ENCODE measurements at places on chromosomes 5 and 9. TPM values are rescaled to one million over a fixed set of nuclear protein-coding genes. Genes with fewer than 3 reads are reported as not detected.
A peak's percentile ranks its signal among the peaks of the same experiment; 100 is the strongest.

SLC34A3 gene
- 0.03 TPM for total RNA-seq

INSYN2B gene
- not detected for total RNA-seq

SH3GL2 gene
- total RNA-seq: 0.67 TPM

IFNA21 gene
- total RNA-seq: not detected

EIF4E1B gene
- total RNA-seq: 0.33 TPM

CBY3 gene
- 0.44 TPM for total RNA-seq

PCA3 gene
- not detected for total RNA-seq

OGN gene
- total RNA-seq: not detected

P4HA2 gene
- total RNA-seq: 5.4 TPM

TAF11L10 gene
- total RNA-seq: not detected

RFESD gene
- 3.3 TPM for total RNA-seq

DBN1 gene
- total RNA-seq: 216 TPM

GRCh38 chr9:106697750-106698502 is 165.0 kb upstream of the ZNF462 start:
- DNase-seq: no peak

- DNase-seq: no peak
These were observed 24.2 kb downstream of the LARS1 start for GRCh38 chr5:146158255-146158654.

GRCh38 chr9:5994493-5994892 is 20.9 kb downstream of the RANBP6 start:
- DNase-seq: no peak

DNA sequence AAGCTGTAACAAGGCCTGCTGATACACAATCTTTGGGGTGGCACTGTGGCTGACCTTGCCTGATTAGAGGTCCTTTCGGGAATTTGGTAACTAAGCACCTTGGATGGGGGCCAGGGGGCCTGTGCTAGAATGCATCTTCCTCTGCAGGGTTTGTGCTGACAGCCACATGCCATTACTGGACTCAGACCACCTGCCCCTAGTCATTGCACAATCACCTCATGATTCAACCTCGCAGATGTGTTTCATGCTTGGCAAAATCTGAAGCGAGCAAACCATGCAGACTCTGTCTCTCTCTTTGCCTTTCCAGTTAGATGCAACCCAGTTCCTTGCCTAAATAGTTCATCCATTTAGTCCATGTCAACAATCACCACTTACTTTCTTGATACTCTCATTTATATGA is 96.5 kb upstream of the ERCC6L2 start:
- no peak for DNase-seq

GRCh38 chr5:71993600-71993999 is 113.7 kb upstream of the MAP1B start:
- no peak for DNase-seq

- no peak for DNase-seq
These were observed 672.9 kb upstream of the GRAMD2B start for GRCh38 chr5:125750147-125750860.

DNA sequence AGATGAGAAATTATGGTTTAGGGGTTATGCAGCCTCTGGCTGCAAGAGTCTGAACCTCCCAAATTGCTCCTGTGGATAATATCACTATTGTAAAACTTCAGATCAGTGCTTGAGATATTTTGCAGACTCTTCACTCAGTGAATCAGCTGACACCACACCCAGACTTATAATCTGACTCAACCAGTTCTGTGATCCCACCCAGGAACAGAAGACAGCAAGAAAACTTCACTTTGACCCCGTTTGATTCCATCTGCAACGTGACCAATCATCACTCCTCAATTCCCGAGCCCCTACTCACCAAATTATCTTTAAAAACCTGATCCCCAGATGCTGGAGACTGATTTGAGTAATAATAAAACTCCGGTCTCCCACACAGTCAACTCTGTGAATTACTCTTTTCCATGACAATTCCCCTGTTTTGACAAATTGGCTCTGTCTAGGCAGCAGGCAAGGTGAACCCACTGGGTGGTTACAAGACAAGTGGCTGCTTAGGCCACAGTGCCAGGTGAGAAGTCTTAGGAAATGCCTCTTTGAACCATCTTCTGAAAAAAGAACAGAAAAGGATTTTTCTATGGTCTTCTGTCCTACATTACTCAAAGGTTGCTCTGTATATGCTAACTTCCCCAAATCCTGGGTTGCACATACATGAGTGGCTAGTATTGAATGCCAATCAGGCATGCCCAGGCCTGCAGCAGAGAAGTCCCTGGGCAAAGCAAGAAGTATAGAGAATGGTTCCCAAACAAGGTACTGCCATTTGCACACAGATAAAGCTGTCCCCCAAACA is 588.0 kb downstream of the PRELID2 start:
- DNase-seq: no peak

- DNase-seq: no peak
These were observed 18.7 kb downstream of the INIP start for GRCh38 chr9:112699230-112699629.

DNA sequence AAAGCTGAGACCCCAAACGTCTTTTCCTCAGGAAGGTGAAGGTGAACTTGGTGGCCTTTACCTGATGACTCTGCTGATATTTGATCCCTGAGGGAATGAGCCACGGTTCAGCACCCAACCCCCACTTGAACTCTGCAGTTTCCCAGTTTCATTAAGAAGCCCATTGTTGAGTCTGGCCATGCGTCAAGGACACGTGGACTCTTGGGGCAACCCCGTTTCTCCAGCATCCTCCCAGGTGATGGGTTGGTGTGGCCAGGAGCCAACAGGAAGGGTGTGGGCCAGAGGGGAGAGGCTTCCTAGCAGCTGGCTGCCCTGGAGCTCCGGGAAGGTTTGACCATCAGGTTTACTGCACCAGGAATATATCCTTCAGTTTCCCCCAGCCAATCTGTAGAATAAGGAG is 59.5 kb upstream of the GNE start:
- no peak for DNase-seq

GRCh38 chr9:126367616-126368015 is 41.0 kb downstream of the MVB12B start:
- no peak for DNase-seq

GRCh38 chr5:150163547-150164059 is 3.0 kb upstream of the CDX1 start:
- DNase-seq: peak; percentile 75

DNA sequence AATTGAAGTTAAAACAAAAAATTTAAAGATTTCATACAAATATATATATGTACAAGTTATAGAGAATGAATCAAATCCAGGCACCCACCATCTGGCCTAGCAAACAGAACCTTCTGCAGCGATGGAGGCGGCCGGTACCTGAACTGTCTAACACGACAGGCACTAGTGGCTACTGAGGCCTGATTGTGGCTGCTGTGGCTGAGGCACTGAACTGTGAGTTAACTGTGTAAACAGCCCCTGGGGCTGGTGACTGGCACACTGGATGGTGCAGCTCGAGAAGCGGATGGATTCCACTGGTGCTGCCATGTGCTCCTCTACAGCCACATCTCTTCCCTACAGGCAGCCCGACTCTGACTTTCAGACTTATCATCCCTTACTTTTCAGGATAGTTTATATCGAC is 82.4 kb downstream of the RAPGEF1 start:
- no peak for DNase-seq

- no peak for DNase-seq
These were observed 718.8 kb downstream of the TLR4 start for GRCh38 chr9:118423021-118423420.

- DNase-seq: no peak
These were observed 1403.4 kb upstream of the C9orf72 start for GRCh38 chr9:28976684-28977083.

GRCh38 chr9:113567361-113568080 is 104.0 kb downstream of the RGS3 start:
- DNase-seq: no peak

GRCh38 chr9:33697171-33697570 is 98.2 kb upstream of the PRSS3 start:
- DNase-seq: no peak

GRCh38 chr5:8184455-8185063 is 315.6 kb downstream of the MTRR start:
- DNase-seq: peak; percentile 56

DNA sequence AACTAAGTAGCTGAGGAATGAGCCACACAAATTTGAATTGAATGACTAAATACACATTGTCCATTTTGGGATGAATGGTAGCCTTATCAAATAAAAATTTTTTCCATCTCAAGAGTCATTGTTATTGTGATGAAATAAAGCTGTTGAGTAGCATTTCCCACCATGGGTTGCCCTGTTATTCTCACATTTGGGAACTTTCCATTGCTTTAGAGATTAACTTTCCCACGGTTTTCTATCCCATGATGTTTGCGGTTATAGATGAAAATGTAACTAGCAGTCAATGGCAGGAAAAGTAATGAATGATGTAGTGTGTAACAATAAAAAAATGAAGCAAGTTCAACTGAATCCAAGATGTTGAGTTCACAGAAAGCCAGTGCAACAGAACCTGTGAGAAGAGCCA is 59.9 kb upstream of the PLPP1 start:
- DNase-seq: no peak

DNA sequence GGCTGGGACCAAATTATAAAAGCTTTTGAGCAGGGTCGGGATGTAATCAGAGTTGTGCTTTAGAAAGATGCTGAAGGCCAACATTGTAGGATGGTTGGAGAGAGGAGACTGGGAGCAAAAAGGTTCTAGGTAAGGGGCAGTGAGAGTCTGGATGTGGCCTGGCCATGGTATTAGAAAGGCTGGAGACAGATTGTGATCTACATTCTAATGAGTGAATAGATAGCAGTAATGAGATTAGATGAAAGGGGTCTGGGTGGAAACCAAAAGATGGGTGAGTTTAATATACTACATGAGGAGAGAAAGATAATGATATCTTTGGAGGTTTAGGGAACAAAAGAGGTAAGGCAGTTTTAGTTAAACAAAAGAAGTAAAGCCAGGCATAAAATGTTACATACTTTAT is 88.8 kb upstream of the SH3GL2 start:
- DNase-seq: no peak

- DNase-seq: no peak
These were observed 59.1 kb upstream of the NIPAL4 start for GRCh38 chr5:157400741-157401495.

- DNase-seq: no peak
These were observed 282.4 kb upstream of the KLF9 start for GRCh38 chr9:70696694-70697335.

- no peak for DNase-seq
These were observed 221.7 kb downstream of the SMARCA2 start for GRCh38 chr9:2236850-2237249.

GRCh38 chr9:80522465-80522864 is 950.7 kb downstream of the TLE4 start:
- no peak for DNase-seq

DNA sequence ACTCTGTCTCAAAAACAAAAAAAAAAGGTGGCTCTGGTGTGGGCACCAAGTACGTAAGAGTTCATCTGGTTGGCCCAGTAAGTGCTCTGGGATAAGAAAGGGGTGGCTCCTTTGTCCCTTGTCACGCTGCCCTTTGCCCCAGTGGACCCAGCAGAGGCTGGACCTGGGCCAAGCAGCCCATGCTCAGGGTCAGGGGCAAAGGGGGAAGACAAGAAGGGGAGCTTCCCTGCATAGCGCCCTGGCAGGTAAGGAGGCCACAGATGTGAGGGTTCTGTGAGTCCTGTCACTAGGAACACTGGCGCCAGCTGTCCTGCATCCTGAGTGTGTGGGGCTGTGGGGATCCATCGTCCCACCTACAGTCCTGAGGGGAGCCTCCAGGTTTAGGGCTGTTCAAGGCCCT is 65.3 kb downstream of the GADD45G start:
- DNase-seq: no peak

DNA sequence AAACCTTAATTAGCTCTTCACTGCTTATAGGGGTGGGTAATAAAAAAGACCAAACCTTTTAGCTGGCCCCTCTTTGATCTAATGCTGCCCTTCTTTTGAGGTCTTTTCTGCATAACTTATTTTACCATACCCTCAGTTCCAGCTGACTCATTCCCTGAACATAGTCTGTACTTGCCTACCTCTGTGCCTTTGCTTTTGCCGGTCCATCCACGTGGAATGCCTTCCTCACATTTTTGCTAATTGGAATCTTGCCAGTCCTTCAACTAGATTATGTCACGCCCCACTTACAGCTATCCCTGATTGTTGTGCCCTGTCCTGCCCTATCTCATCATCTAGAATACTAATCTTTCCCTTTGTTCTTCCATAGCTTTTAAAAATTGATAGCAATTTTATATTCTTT is 44.2 kb downstream of the FAF2 start:
- DNase-seq: no peak

DNA sequence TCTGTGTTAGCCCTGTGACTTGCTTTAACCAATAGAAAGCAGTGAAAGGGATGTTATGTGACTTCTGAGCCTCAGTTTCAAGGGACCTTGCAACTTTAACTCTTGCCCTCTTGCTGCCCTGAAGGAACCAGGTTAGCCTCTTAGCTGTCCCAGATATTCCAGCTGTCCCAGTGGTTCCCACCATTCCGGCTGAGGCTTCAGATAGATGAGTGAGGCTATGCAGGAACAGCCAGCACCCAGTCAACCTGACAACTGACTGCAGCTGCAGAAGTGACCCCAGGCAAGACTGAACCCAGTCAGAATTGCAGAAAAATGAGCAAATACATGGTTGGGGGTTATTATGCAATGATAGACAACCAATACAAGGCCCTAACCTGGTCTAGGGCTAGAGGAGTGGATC is 10.4 kb upstream of the CDC23 start:
- no peak for DNase-seq

DNA sequence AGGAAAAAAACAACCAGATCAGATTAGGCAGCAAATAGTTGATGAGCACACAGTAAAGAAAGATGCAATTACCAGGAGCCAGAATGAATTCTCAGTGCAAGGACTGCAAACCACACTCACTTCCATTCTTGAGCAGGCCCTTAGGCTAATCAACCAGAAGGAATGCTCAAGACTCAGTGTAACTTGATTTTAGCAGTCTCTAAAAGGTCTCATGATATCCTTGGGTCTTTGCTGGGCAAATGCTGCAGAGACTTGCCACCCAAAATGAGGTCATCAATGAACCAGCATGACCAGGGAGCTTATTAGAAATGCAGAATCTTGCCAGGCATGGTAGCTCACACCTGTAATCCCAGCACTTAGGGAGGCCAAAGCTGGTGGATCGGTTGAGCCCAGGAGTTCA is 20.1 kb upstream of the TMEM245 start:
- DNase-seq: no peak

- no peak for DNase-seq
These were observed 235.3 kb downstream of the GABRB2 start for GRCh38 chr5:161311146-161311708.

DNA sequence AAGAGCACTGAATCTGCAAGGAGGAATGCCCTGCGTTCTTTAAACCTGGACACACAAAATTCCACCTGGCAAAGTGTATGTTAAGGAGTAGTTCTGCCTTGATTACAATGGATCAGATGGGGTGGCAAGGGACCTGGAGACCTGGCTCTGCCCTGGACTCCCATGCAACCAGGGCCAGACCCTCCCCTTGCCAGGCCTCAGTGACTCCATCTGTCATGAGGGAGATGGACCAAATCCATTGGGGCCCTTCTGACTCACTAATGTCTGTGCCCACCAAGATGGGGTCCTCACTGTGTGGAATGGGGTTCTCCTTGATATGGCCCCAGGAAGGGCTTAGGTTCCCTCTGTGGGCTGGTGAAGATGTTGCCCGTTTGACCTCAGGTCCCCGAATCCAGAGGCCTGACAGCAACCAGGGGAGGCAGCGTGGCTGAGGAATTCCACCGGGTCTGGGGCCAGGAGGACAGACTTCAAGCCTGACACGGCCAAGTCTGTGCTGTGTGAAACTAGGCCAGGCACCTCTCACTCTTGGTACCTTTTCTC is 100.3 kb downstream of the PAX5 start:
- DNase-seq: no peak

GRCh38 chr9:34612788-34613390 is 992 bp upstream of the RPP25L start:
- peak; percentile 91 for DNase-seq

Measured in H7 (cell line).